Stimulated activated CD4-positive, alpha-beta T cell treated with anti-CD3 and anti-CD28 coated beads, Interleukin-12 subunit alpha, Interleukin-12 subunit beta, amount 100 ng/mL, for 48 hours (primary cell): ENCODE measurements at places on chromosomes 7 and 10.

DNA sequence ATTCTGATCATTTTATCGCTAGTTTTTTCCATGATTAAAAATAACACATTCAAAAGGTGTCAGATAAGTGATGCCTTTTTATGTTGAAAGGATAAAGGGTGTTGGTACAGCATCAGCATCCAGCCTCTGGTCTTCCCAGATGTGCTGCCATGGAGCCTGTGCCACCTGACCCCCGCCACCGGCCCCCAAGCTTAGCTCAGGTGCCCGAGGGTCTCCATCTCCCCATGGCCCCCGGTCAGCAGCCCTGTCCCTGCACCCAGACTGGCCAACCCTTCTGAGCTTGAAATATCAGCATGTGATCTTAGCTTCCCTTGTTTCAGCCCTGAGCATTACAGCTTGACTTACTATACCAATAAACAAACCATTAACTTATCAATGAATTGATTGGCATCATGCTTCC lies 24.6 kb downstream of the PFKP start:
- no peak for DNase-seq

DNA sequence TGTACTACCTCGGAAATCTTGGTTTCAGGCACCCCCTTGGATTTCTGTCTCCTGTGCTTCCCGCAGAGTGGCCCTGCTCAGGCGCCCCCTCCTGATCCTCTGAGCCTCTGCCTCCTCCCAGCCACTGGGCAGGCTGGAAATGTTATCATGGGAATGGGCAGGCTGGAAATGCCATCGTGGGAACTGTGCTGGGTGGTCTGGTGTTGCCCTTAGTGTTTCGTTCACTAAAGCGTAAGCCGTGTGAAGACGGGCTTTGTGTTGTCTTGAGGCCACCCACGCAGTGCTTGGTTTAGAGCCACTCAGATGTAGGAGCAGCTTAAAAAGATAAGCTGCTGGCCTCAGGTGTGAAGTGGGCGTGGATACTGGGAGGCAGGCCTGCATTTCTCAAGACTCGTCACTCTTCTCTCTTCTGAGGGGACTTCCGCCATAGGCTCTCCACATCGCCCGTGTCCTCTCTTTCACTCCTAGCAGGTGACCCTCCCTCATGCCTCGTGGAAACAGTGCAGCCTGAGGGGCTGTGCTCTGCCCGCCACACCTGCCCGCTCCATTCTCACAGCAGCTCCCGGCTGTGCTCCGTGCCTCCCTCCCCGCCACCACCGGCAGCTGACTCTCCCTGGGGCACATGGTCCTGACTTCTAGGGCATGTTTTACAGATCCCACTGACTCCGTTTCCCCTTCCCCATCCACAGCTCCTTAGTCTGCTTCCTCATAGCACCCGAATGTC lies 28.5 kb downstream of the PPP2R2D start:
- DNase-seq, result no peak

GRCh38 chr10:107104026-107104652 lies 60.4 kb downstream of the SORCS1 start:
- no peak for DNase-seq

DNA sequence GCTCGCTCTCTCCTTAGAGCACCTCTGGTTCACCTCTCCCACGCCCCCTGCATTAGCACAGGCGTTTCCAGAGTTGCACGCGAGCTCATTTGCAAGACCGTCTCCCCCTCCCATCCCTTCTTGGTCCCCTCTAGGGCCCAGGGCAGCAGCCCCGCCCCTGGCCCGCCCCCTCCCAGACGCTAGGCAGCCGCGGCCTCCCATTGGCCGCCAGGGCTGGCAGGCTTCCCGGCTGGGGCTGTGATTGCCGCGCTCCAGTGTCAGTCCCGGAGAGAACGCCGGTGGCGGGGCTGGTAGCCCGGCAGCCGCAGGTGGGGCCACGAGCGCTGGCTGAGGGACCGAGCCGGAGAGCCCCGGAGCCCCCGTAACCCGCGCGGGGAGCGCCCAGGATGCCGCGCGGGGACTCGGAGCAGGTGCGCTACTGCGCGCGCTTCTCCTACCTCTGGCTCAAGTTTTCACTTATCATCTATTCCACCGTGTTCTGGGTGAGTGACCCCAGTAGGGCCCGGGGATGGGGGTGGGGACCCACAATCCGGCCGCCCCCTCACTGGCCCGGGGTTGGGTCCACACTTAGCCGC lies at the start of gene TSPAN15:
TSS of gene TSPAN15 (plus strand) at position 257 of the 575 bp plus-strand sequence. CDS start at position 387, 130 bp downstream.
- peak; percentile 77 for DNase-seq

GRCh38 chr10:92690915-92691590 lies 1.3 kb downstream of the HHEX start:
- DNase-seq, result no peak

DNA sequence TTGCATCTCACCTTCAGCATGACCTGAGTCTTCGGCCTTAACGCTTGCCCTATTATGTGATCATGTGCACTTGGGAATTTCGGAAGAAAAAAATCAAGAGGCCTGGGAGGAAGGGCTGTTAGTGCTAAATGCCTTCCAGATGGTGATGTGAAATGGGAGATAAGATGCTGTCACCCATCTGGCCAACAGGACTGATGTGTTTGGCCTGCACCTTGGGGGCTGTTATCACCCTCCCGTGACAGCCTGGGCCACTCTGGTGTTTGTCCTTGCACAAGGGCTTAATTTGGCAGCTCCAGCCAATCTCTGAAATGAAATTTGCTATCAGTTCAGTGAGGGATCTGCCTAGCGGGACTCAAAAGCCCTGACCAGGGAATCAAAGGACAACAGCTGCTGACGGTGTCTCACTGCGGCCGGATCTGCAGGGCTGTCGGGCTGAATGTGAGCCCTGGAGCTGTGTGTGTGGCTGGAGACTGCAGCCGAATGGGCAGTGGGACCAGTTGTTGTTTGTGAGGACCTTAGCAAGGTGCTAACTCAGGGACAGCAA lies 131.4 kb upstream of the BTBD16 start:
- DNase-seq, result no peak

DNA sequence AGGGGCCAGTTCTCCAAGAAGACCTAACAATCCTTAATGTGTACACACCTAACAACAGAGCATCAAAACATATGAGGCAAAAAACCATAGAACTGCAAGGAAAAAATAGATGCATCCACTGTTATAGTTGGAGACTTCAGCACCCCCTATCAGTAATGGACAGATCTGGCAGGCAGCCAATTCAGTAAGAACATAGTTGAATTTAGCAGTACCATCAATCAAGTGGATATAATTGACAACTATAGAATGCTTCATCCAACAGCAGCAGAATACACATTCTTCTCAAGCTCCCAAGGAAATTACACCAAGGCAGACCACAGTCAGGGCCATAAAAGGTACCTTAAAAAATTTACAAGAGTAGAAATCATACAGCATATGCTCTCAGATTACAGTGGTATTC lies 42.2 kb downstream of the POLL start:
- DNase-seq, result no peak

GRCh38 chr10:122286867-122287266 lies 15.8 kb downstream of the BTBD16 start:
- no peak for DNase-seq

- DNase-seq, result no peak
These were observed 19.8 kb upstream of the TSPAN12 start for GRCh38 chr7:120877701-120878100.

DNA sequence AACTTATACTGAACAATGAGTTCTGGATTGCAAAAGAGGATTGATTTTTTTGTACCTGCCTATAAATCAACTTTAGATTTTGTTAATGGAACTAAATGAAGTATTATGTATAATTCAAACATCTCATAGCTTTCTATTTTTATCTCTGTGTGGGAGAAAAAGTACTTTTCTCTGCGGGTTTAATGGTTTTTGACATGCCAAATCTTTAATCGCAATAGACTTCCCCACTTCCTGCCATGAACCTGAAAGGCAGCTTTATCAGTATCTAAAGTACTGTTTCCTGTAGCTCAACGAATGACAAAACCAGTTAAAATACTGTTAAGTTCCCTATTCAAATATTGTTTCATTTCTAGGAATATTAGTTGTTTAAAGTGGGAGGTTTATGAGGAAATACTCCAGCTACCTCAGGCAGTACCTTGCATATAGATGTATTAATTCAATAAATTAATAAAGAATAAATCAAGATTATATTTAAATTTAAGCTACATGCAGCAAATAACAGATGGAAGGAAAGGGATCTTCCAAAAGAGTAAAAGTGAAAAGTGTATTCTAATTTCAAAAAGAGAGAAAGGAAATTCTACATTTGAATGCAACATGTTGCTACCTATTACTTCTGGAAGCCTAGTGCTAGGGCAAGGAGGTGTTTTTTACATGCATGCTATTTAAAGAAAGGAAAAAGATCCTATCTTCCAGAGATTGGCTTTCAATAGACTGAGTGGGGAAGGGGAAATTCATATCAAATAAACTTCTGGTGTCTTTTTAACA lies 75.9 kb downstream of the SVOPL start:
- DNase-seq, result no peak

DNA sequence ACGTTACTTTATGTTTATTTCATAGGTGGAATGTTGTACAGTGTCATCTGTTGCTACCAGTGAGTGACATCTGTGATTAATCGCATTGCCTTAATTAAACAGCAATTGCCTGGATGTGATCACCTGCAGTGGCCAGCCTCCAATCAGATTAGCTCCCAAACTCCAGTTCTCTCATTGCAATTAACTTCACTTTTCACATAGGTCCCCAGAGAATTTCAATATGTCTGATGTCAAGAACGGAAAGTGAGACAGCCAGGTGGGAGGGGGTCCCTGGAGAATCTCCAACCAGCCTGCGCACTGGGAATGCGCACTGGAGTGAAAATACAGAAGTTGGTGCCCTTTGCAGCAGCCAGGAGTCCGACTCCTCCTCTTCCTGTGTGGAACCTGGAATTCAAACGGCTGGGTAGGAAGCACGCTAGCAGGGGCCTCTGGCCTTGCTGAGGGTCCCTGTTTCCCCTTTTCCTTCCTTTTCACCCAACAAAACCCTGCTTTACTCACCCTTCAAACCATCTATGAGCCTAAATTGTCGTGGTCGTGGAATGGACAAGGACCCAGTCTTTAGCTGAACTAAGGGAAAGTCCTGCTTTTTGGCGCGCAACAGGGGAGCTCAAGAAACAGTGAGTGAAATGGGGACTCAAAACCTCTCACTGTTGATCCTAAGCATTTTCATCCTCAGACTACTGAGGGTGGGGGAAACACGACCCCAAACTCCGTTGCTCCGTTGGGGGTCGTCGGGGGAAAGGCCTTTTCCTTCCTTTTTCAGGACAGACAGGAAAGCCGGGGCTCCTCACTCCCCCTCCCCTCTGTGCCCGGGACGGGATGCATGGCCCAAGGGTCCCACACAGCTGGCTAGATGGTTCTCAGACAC lies 1355.5 kb upstream of the LRRTM3 start:
- DNase-seq, result no peak

- DNase-seq, result no peak
These were observed 102.9 kb upstream of the PHYHIPL start for GRCh38 chr10:59073456-59074053.

- no peak for DNase-seq
These were observed 103.8 kb downstream of the NKX6-2 start for GRCh38 chr10:132681858-132682755.

- no peak for DNase-seq
These were observed 560.2 kb downstream of the KCNMA1 start for GRCh38 chr10:77077316-77077945.

DNA sequence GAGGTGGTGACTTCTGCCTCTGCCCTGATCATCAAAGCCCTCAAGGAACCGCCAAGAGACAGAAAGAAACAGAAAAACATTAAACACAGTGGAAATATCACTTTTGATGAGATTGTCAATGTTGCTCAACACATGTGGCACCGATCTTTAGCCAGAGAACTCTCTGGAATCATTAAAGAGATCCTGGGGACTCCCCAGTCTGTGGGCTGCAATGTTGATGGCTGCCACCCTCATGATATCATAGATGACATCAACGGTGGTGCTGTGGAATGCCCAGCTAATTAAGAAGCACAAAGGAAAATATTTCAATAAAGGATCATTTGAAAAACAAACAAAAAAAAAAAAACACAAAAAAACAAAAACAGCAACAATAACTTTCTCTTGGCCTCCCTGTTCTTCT lies 59.5 kb upstream of the TOMM7 start:
- DNase-seq, result no peak

DNA sequence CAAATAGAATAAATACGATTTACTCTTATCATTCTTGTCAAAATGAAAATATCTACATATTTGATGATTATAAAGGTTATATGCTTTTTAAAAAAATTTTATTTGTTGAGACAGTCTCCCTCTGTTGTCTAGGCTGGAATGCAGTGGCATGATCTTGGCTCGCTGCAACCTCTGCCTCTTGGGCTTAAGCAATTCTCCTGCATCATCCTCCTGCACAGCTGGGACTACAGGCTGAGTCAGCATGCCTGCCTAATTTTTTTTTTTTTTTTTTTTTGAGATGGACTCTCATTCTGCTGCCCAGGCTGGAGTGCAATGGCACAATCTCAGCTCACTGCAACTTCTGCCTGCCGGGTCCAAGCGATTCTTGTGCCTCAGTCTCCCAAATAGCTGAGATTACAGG lies 48.9 kb downstream of the PUS7 start:
- no peak for DNase-seq

DNA sequence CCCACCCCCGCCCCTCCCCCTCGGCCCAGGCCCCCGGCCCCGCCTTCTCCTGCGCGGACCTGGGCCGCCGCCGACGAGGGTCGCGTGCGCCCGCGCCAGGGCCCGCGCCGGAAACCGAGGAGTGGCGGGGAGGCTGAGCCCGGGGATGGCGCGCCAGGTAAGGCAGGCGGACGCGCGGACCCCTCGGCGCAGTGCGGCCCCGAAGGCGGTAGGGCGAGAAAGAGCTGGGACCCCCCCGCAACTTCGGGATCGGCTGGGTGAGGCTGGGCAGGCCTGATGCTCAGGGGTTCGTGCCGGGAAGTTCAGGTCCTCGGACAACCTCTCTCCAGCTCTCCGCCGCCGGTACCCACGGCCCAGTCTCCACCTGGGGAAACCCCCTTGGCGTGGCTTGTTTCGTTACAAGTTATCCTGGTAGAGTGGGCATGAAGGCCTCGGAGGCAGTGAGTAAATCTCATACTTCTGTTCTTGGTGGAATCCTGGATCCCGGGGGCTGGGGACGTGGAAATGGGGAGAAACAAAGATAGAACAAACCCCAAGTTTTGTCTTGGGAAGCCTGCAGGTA lies 58.4 kb downstream of the ZNF467 start:
- peak; percentile 28 for DNase-seq

GRCh38 chr10:123042708-123043408 lies 34.1 kb downstream of the ACADSB start:
- no peak for DNase-seq

DNA sequence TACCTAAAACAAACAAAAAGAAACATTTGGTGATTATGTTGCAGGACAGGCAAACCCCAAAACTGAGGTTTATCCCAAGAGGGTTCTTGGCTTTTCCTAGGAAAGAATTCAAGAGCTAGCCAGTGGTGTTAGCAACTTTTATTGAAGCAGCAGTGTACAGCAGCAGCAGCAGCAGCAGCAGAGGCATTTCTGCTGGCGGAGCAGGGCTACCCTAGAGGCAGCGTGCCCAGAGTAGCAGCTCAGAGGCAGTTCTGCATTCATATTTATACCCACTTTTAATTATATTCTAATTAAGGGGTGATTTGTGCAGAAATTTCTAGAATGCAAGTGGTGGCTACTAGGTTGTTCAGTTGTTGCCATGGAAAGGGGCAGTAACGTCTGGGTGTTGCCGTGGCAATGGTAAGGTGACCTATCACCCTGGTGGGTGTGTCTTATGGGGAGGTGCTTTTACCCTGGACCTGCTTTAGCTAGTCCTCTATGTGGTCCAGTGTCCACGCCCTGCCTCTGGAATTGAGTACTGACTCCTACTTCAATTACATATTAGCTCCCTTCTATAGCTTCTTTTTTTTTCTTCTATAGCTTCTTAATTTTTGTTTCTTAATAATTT lies 53.9 kb downstream of the VCL start:
- DNase-seq, result no peak

GRCh38 chr7:158166386-158167340 lies 421.0 kb downstream of the PTPRN2 start:
- DNase-seq, result no peak

- no peak for DNase-seq
These were observed 72.7 kb downstream of the BTAF1 start for GRCh38 chr10:91996266-91996665.
